DND-41 (cell line): ENCODE measurements at places on chromosomes 16 and 17.

DNA sequence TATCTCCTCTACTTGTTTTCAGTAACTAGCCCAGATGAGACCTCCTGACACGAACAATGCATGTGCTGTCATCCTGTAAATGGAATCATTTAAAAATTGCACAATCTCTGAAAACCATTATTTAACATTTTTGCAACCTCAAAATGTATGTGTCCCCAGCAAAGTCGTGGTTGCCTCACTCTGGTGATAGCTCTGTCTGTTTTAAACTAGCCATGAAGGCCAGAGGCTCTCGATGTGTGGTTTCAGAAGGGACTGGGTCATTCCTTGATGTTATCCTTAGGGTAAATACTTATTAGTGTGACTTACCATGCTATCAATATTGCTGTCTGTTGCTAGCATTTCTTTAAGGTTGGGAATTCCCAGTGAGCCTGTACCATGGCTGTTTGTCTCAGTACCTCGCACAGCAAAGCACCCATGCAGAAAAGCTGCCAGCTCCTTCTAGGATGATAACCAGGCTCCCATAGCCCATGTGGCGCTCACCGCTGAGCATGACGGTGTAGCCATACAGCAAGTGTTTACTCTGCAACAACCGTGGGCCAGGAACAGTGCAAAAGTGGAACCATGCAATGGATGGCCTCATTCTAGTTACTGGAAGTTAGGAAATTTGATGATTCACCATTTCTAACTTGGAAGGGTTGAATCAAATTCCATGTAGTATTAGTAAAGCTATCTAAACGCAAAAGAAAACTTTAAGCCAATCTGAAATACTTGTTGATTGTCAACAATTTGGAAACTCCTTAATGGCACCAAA lies 2.9 kb upstream of the PGS1 start:
- DNase-seq, result no peak

DNA sequence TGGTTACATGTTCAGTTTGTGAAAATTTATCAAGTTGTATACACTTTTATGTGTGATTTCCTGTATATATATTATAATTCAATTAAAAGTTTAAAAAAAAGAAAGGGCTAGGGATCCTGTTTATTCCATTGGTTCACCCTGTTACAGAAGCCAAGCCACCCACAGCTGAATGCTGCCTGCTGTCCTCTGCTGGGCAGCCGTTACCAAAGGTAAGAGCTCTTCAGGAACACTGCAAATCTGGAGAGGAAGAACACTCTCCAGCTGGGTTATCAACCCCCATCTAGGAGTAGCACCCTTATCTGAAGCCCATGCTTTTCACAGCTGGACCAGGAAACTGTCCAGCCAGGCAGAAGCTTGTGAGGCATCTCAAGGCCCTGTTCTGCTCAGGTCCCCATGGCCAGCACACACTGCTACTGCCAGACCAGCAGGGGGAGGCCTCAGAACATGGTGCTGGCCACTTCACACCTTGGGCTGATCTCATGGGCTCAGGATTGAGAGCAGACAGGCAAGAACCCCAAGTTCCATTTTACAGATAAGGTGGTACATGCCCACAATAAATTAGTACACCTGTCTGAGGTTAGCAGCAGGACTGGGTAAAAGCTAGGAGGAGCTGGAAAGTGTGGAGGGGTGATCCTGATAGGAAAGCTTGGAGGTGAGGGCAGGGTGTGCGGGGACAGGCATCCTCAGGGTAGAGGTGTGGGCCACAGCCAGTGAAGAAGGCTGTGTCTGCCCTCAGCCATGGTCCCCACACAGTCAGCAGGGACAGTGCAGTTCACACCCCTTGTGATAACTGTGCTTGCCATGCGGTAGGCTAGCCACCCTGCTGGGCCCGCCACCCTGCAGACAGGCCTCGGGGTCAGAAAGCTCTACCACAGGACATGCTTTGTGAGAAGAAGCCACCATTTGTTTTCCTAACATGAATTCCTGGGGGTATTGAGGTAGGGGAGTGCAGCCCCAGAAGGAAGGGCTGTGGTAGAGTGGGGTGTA lies 54.3 kb upstream of the SREBF1 start:
- no peak for DNase-seq

DNA sequence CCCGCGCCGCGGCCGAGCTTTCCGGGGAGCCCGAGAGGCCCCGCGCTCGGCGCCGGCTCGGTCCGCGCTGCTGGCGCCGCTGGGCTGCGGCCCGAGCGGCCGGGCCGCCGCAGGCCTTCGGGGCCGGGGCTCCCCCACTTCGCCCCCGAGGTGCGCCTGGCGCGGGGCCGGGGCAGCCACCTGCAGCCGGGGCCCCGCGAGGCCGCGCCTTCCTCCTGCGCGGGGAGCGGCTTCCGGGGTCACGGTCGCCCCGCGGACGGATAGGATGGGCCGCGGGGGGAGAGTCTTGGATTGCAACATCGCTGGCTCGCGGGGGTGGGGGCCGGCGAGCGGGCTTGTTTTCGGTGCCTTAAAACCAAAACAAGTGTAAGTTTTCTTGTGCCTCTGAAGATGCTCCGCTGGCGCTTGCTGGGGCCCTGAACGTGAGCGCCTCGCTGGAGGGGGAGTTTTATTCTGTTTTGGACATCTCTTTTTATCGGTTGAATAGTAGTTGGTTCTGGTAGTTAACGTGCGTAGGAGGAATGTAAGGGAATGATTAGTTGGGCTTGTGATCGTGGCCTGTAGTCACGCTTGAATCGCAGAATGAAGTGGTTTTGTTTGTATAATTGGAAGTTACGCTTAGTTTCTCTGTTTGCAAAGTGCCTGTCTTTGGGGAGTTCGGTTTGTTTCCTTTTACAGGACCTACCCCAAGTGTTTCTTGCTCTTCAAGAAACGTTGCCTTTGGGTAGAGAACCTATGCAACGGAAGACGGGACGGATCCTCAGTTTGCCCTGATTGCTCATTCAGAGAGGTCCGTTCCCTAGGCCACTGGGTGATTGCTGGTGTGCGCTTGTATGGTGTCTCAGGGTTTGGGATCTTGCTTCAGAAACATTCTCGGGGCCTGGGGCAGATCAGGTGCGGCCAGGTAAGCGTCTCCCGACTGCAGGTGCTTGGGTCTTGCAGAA lies 724 bp downstream of the UBE2I start:
- DNase-seq, result peak; percentile 57

DNA sequence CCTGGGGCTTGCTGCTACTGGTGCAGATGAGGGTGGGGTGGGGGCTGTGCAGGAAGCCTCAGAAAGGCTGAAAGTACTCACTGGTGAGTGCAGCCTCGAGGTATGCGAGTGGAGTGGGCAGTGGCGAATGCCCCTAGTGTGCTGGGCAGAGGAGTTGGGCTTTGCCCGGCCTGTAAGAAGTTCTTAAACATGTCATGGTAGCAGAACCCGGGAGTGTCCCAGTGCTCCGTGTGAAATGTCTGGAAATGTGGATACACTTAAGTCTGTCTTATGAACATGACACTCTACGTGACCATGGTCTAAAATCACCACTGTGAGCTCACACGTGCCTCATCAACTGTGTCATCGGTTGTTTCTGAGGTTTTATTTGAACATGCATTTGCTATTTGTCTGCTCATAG lies 1.7 kb downstream of the SMTNL2 start:
- DNase-seq, result no peak

DNA sequence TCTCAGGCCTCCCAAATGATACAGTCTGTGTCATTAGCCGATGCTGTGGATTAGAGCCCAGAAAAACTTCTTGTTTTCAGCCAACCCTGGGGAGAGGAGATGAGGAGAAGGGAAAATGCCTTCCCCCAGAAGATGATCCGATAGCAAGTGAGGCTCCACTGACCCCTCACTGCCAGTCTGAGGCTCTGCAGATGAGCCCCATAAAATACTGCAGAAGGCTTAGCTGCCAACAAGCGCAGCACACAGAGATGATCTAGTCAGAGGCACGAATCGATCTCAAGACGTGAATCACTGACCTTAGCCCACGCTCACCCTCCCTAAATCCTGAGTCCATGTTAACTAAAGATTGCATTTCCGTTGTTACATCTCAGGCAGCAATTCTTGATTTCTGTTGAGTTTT lies 31.5 kb downstream of the SALL1 start:
- no peak for DNase-seq

DNA sequence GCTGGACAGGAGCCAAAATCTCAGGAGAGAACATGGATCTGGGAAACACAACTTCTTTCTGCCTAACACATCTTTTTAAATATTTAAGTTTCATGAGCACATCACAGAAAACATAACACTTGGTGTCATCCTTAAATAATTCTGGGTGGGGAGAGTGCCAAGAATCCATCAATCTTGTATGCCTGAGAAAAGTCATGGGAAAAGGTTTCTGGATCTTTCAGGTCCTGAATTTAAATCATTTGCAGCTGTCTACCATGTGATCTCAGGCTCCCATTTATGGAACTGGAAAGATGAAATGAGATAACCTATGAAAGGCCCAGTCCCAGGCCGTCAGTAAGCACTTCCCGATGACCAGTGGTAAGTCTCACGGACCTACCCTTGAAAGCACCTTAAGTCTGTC lies 15.1 kb downstream of the CDH11 start:
- no peak for DNase-seq
